D341Med (cell line): ENCODE measurements at places on chromosomes 2 and 18.

GRCh38 chr2:136051001-136051724 lies 65.7 kb upstream of the DARS1 start:
- DNase-seq: no peak

DNA sequence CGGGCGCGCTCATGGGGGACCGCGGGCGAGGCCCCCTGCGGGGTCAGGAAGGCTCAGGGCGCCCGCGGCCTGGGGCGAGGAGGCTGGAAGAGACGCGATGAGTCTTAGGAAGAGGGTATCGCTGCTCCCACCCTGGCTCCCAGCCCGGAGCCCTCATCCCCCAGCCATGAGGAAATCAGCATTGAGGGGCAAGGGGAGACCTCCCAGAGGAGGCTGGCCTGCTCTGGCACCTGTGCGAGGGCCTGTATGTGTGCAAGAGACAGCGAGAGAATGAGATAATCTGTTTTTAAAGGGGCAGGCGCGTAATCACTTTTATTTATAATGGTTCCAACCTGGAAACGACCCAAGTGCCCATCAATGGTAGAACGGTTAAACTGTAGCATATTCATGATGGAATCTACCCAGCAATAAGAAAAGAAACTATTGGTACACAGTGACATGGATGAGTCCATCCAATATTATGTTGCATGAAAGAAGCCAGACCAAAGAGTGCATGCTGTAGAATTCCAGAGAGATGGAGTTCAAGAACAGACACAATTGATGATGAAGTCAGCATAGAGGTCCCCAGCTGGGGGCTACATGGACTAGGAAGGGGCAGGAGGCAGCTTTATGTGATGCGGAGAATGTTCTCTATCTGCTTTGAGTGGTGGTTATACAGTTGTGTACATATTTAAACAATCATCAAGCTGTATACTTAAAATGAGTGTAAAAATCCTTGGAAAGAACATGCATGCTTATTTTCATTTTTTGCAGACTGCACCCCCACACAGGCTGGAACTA lies 14.4 kb downstream of the FBXO41 start:
- DNase-seq: no peak

DNA sequence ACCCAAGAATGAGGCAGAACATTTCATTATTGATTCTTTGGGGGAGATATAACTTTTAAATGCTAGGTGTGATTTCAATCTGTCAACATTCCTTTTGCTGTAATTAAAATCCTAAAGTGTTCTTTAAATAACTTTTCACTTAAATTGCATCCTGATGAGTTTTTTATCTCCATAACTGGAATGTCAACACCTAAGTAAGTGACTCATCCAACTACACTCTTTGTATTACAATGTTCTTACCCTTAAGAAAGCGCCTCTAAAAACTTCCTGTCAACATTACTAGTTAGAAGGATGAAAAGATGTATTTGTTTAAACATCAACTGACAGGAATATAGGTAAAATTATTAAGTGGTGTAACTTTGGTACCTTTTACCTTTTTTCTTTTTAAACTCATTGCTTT lies 1657.0 kb downstream of the LRP1B start:
- DNase-seq: no peak

- DNase-seq: no peak
These were observed 107.3 kb upstream of the ANKRD30BL start for GRCh38 chr2:132268977-132269523.

DNA sequence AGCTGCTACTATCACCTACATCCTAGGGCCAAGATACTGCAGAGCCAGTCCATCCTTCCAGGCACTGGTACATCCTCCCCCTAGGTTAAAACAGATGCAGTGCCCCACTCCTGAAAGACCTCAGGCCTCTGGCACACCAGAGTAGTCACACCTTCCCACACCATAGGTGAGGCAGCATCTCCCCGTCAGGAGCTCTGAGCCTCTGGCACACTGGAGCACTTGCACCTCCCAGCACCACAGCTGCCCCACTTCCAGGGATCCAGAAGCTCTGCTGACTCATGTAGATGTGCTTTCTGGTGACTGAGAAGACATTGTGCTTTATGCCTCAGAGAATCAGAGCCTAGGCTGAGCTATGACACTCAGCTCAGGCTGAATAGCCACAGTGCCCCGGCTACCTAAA lies 138.4 kb upstream of the COL3A1 start:
- no peak for DNase-seq

DNA sequence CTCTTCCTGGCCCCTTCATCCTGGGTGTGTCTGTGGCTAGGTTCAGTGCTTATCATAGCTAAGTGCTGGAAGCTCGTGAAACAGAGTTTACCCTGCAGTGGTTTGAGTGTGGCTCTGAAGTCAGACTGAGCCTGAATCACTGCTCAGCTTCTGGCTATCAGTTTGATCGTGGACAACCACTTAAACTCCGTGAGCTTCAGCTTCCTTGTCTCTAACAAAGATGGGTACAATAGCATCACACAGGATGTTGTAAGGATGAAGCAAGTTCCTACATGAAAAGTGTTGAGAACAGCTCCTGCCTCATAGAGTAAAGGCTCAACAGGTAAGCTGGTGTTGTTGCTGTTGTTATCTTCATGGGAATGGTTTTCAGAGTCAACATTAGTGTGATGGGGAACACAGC lies 210.3 kb downstream of the CLIP4 start:
- no peak for DNase-seq

DNA sequence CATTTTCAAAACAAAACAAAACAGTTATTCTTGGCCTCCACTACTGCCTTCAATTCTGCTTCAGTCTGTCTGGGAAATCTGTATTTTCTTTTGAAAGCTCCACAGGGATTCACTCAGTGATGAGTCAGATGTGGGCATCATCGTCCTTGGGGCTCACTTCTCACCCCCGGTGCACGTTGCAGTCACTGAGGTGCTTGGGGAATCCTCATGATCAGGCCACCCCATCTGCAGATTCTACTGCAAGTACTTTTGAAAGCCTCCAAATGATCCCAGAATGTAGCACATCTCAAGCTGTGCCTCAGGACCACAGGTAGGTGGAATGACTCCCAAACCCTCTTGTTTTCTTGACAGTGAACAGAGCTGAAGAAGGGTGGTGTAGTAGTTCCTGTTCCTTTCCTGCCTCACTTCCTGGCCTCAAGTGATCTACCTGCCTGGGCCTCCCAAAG lies 34.3 kb downstream of the LPIN2 start:
- no peak for DNase-seq

DNA sequence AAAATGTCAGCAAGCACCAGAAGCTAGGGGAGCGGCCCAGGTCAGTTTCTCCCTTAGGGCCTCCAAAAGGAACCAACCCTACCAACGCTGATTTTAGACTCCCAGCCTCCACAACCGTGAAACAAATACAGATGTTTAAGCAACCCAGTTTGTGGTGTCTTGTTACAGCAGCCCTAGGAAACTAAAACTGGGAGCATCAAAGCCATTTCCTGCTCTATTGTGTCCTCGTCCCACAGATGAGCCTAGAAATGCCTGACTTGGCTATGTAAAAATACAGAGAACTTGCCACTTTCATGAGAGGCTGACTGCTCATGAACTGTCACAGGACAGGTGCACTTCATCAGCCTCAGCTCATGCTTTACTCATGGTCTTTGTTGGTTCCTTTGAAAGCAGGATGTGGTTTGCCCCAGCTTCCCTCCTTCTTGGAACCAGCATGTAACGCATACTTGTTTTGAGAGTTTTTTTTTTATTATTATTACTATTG lies 97.6 kb upstream of the SLC39A10 start:
- DNase-seq: no peak

- no peak for DNase-seq
These were observed 248.8 kb downstream of the ACKR3 start for GRCh38 chr2:236818281-236819045.

DNA sequence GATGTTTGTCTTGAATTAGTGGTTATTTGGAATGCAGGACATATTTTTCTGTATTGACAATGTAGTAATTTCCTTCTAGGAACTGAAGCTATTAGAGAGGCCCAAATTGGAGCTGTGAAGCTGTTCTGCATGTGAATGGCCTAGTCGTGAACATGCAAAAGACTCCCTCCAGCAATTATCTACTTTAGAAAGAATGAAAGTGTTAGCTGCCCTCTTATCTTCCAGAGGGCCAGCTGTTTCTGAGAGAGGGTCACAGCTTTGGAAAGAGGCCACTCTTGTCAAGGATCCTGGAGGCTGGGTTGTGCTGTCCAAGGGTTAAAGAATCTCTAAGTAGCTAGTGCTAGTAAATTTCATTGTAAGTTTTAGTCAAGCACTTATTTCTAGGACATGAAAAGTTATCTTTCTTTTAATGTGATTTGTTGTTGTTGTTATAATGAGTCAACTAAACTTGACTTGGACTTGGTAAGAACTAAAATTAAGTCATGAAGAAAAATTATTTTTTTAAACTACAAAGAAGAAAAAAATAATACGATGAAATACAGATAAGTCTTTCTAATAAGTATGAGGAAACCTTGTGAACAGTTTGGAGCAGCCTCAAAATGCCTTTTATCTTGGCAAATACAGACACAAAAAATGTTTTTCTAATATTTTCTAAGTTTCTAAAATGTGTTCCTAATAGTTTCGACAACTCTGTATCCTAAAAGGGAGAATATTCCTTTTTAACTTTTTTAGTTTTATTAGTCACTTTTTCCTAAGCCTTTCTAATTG lies 36.8 kb downstream of the DPP4 start:
- no peak for DNase-seq

GRCh38 chr2:85132397-85132796 lies 795 bp upstream of the TCF7L1 start:
- no peak for DNase-seq

- no peak for DNase-seq
These were observed 1.8 kb downstream of the RTKN start for GRCh38 chr2:74439803-74440377.

DNA sequence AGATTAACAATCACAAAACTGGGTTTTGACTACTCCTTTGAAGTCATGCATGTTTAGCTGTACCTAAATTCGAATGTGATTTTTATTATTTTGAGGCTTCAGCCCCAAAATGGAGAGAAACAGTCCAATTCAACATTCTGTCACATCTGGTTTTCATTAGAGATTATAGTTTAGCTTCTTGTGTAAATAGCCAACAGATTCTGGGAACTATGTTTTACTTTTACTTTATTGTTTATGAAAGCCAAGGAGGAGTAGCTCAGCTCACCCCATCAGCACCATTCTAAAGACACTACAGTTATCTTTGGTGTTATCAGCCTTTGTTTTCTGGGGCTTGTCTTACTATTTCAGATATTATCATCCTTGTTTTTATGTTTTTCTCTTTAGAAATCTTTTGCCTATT lies 465.0 kb upstream of the CWC22 start:
- DNase-seq: no peak
